Epithelial cell of alveolus of lung (primary cell): ENCODE measurements at places on chromosomes 2 and 18. TPM values are rescaled to one million over a fixed set of nuclear protein-coding genes. Genes with fewer than 3 reads are reported as not detected.

RBBP8 gene
- total RNA-seq = 14.8 and 30.9 TPM in 2 replicates

BOLL gene
- total RNA-seq = 0.08 TPM in 1 of 2 replicates, not detected in the other

DYNAP gene
- total RNA-seq = not detected in 2 replicates

CLEC4F gene
- total RNA-seq = not detected in 2 replicates

CEBPZOS gene
- total RNA-seq = 15.4 and 33.1 TPM in 2 replicates

NPC1 gene
- total RNA-seq = 30.9 and 33.1 TPM in 2 replicates

HNMT gene
- total RNA-seq = 36.8 and 39.8 TPM in 2 replicates

GRHL1 gene
- total RNA-seq = 0.16 and 0.65 TPM in 2 replicates

SMYD1 gene
- total RNA-seq = 0.64 TPM in 1 of 2 replicates, not detected in the other

RAB6D gene
- under 0.01 TPM in 1 of 2 replicates, not detected in the other for total RNA-seq

PLB1 gene
- total RNA-seq = 1.0 TPM in 1 of 2 replicates, not detected in the other

GCG gene
- not detected in 2 replicates for total RNA-seq

PSTPIP2 gene
- total RNA-seq = 3.3 and 11.2 TPM in 2 replicates

ZNF892 gene
- 2.2 and 5.7 TPM in 2 replicates for total RNA-seq
